ENCODE measurements at places on chromosomes 13 and 19.
A peak's percentile ranks its signal among the peaks of the same experiment; 100 is the strongest.

DNA sequence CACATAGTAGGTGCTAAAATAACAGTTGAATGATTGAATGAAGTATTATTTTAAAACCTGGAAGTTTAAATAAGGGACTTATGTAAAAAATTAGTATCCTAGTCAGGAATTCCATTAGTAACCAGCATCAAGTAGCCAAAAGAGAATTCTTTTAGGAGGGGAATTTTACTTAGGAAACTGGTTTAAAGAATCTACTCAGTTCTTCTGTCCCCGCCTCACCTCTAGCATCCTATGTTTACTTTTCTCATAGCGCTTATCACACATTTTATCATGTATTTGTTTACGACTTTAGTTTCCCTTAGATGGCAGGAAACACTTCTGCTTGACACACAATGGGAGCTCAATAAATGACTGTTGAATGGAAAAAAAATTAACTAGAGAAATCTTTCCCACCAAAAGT, 229.0 kb downstream of the KLF5 start:
- DNase-seq, result no peak

- DNase-seq, result no peak
Observed at GRCh38 chr19:15112385-15112784, 5.2 kb downstream of the SYDE1 start.

DNA sequence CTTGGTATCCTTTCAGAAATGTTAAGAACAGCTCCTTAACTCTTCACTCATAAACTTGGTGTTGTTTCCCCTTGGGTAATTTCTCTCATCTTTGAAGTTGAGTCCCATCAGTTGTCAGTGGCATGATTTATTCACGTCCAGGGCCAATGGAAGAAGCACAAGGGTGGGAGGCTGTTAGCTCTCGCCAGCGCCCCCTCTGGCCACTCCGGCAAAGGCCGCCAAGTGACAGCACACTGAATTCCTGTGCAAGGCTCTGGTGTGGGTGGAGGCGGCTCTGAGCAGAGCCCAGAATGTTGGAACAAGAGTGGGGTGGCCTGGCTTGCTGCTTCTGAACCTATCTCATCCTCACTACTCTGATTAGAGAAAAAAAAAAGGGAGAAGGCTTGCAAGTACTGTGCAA, 13.1 kb upstream of the MEDAG start:
- peak; percentile 62 for DNase-seq

DNA sequence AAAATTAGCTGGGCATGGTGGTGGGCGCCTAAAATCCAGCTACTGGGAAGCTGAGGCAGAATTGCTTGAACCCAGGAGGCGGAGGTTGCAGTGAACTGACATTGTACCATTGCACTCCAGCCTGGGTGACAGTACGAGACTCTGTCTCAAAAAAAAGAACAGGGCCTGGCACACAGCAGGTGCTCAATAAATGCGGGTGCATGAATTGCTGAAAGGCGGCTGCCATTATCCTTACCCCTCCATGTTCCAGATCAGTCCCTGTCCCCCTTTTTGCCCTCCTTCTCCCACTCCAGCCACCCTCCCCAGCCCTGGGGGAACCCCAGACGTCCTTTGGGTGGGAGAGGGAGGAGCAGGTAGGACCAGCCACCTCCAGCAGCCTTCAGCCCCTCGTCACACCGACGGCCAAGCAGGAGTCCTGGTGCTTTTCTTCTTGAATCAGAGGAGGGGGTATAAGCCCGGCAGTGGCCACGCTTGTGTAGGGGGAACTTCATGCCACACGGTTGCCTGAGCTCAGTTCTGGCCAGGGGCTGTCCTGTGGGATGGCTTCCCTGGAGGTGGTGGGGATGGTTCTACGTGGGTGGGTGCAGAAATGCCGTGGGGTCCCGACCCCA, 20.4 kb upstream of the NFIC start:
- DNase-seq, result no peak

DNA sequence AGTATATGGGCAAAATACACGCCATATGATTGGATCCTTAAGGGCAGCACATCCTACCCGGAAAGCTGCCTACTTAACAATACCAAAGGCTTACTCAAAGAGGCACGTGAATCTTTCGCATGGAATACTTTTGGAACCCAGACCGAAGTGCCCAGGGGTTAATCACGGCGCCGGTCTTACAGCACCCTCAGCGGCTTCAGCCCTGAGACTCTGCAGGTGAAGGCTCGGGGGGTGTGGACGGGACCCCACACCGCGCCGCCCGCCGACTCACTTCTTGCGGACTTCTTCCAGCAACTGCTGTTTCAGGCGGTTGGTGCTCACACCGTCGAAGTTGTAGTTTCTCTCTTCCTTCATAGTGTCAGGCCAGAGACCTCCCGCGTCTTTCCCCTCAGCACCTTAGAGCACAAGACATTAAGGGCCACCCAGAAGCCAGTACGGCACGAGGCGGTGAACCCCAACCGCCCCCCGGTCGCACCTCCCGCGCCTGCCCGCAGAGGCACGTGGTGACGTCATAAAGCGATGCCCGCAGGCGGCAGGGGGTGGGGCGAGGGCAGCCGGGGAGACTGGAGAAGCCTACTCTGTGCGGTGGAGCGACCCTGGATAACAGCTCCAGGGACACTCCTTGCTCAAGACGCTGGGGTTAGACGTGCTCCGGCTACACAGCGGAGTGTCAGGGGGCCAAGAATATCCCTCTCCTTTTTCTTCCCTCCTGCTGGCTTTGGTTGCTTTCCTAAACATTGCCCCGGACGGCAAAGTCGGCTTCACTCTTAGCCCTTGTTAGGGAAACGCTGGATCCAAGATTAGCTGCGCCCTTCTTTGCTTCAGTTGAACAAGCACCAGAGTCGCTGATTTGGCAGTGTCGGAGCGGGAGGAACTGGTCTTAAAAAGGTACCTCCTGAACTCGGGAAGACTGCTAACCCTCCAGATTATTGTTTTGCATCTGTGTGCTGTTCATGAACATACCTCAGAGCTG, at the start of gene CCDC169:
CCDC169 (minus strand) TSS at position 449 of the 973 bp plus-strand sequence; CDS start at position 354, 95 bp downstream.
- peak; percentile 61 for DNase-seq

DNA sequence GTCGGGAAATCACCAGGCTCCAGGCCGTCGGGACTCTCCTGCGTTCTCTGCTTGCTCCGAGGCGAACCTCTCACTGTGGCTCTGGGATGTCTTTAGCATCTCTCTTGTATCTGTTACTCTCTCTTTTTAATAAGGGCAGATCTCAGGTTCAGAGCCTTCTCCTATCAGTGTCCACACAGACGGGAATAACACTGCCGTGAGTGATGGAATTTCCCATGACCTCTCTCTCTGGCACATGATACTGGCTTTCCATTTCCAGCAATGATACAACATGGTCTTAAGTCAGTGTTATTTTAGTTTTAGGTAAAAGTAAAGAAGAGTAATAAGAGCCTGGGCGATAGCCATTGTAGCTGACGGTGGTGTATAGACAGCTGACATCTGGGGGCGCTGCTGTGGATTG, 9.3 kb downstream of the ZNF444 start:
- DNase-seq, result no peak

DNA sequence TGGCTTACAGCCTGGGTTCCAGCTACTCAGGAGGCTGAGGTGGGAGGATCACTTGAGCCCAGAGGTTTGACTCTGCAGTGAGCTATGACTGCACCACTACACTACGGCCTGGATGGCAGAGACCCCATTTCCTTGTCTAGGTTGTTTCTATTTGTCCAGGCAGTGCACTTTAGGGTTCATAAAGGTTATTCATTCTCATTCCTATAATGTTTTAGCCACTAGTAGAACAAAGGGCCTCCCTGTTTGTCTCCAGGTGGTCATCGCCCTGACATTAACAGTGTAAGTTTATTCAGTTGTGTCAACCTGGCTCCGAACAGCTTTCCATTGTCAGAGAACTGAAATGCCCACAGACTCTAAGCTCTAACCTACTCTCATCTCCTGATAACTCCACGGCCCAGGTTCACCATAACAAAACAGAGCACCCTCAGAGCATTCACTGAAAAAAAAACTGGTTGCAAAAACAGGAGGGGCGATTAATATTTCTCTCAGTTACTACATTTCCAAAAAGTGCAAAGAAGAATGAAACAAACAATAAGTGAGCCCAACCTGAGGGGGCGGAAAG, 37.1 kb downstream of the SMAD9 start:
- no peak for DNase-seq

DNA sequence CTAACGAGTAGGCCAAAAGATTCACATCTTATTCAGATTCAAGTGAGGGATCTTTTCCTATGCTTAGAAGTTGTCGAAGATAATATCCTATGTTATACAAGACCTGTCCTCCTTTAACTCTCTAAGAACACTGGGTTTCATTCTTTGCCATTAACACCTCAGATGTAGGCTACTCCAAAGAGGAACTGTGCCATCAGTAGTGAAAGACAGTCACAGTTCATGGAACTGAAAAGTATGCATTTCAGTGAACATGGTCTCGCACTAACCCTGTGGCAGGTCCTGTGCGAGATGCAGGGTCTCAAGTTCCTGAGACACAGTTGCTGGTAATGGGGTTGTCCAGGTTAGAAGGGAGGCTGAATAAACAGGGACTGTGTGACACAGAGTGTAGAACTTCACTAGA, 4.1 kb downstream of the LGALS16 start:
- no peak for DNase-seq

- no peak for DNase-seq
Observed at GRCh38 chr19:14826006-14826405, 9.0 kb downstream of the OR7A5 start.

DNA sequence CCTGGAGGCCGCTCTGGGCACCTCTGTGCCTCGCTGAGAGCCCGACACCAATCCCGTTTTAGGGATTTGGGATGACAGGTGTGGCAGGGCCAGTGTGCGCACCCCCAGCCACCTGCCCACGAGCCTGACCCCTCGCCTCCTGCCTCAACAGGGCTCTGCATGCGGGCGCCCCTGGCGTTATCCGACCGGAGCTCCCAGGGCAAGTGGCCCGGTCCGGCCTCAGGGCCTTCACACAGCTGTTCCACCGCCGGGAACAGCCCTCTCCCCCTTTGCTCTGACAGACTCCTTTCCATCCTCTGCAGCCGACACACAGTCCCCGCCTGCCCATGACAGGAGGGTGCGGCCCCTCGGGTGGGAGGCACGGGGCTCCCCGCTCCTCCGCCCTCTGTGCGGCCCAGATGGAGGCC, 7.1 kb upstream of the WDR18 start:
- no peak for DNase-seq

DNA sequence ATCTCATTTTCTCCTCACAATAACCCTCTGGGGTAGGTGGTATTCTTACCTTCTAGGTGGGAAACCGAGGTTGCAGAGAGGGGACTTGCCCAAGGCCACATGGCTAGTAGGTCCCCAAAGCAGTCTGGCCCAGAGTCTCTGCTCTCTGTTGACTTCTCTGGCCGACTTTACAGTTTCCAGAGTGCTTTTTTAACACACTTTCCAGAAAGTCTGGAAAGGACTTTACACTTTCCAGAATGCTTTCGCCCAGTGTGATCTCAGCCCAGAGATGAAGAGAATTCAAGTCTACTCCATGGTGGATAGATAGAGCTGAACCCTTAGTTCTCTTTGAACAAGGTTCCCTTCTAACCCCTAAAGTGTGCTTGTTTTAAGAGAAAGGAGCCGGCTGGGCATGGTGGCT, 12.2 kb downstream of the ARHGAP35 start:
- no peak for DNase-seq

- DNase-seq, result no peak
Observed at GRCh38 chr13:42011601-42012350, 36.7 kb upstream of the DGKH start.

DNA sequence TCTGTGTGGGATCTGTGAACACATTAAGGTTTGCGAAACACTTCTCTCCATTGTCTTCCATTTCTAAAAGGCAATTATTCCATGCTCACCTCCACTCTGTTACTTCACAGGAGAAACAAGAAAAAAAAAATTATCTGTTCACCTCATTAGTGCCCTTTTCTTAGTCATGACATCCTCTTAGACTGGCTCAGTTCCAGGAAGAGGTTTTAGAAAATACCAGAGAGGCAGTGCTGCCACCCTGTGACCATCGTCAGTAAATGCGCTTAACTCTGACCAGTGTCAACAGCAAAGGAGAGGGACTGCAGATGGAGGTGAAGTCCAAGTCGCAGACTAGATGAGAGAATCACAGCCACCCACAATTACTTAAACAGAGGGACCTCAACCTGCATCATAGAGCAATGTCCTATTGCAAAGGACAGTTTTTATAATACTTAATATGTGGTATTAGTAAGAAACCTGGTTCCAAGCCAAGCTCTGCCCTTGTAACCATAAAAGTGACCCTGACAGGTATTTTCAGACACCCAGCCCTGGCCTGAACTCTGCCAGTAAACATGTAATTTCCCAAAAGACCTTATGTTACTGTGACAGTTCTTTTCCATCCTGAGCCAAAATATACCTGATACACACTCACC, 19.4 kb downstream of the CEACAM21 start:
- peak; percentile 68 for DNase-seq

GRCh38 chr13:105446197-105446596, 1089.3 kb downstream of the EFNB2 start:
- DNase-seq, result no peak

GRCh38 chr13:97257800-97258799, 36.0 kb downstream of the MBNL2 start:
- DNase-seq, result peak; percentile 84

DNA sequence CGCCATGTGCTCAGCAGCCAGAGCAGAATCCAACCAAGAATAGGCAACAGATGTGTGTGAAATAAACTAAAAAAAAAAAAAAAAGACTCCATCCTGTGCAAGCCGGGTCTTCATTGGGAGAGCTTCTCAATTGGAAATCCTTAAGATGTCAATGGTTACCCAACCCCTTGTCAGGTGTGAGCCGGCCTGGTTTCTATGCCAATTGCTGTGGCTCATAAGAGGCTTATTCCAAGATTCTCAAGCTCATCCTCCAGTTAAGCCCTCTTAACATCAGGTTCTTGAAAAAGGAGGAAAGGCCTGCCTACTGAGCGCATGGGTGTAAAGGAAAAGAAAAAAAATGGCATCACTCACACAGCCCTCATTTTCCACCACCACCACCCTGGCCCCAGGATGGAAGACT, 1084.6 kb downstream of the UQCRFS1 start:
- no peak for DNase-seq

- peak; percentile 55 for DNase-seq
Observed at GRCh38 chr13:109785141-109785891, 1.1 kb downstream of the IRS2 start.

GRCh38 chr19:39355253-39355652, 13.0 kb downstream of the SAMD4B start:
- no peak for DNase-seq

- DNase-seq, result no peak
Observed at GRCh38 chr13:40539576-40540327, 126.7 kb downstream of the FOXO1 start.

GRCh38 chr19:58001895-58002369, 688 bp downstream of the ZNF606 start:
- peak; percentile 3 for DNase-seq

DNA sequence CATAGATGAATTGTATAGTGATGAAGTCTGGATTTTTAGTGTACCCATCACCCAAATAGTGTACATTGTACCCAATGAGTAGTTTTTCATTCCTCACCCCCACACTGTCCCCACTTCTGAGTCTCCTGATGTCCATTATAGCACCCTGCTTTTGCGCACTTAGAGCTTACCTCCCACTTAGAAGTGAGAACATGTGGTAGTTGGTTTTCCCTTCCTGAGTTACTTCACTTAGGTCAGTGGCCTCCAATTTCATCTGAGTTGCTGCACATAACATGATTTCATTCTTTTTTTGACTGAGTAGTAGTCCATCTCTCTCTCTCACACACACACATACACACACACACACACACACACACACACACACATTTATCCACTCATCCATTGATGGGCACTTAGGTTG, 43.2 kb upstream of the ALOX5AP start:
- no peak for DNase-seq
